ENCODE measurements at places on chromosomes 13 and 19.

DNA sequence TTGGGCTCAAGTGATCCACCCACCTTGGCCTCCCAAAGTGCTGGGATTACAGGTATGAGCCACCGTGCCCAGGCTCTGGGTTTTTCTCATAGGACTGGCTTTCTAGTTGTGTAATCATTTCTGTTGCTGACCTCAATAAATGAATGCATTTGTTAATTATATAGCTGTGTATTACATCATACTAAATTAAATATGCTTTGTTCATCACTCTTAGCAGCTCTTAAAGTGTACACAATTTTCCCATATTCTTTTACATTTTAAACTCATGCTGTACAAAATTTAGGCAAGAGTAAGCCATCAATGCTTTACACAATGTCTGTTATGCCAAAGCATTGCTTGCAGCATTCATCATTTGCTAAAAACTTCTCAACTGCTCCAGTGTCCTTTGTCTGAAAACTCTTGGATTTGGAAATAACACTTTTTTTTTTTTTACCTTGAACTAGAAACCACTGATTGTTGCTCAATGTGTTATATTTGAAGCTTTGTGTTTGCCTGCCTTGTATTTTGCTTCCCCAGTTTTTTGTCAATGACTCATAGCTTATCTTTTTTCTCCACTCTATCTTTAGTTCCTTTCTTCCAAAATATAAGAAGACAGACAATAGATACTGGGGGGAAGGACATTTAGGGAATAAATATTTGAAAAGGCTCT is 31.4 kb downstream of the CCDC122 start:
- DNase-seq: no peak

DNA sequence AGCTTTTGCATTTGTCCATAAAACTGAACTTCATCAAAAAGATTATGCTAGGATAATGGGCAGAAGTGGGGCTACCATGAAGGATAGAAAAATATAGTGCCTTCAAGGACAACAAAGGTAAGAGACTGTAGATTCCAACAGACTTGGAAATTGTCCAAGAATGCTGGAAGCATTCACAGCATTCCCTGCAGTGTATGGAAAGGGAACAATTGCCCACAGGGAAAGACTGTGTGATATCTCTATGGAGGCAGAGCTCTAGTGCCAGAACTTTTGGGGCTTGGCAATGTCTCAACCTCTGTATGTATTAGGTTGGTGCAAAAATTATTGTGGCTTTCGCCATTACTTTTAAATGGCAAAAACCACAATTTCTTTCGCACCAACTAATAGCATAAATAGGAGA is 1598.8 kb upstream of the MIR17HG start:
- no peak for DNase-seq

GRCh38 chr19:33781996-33782395 is 14.7 kb upstream of the KCTD15 start:
- no peak for DNase-seq

GRCh38 chr13:105445796-105446195 is 1089.7 kb downstream of the EFNB2 start:
- peak; percentile 4 for DNase-seq

- no peak for DNase-seq
Measured at GRCh38 chr13:47139519-47139918, 242.7 kb upstream of the HTR2A start.

DNA sequence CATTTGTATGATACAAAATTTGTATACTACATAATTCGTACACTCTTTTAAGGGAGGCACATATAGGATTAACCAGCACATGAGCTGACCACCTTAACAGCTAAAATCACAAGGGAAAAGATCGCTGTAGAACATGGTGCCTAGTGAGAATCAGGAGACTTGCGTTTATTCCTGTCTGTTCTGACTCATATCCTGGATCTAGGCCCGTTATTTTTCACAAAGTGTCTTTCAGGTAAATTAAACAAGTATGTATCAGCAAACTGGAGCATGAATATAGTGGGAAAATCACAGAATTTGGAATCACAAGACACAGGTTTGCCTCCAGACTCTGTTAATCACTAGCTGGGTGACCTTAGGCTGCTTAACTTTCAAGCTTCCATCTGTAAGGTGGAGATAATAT is 47.5 kb upstream of the ESD start:
- no peak for DNase-seq

Data from hepatic stellate cell (primary cell).